GM19239 (cell line): ENCODE measurements at places on chromosomes 7 and 10.

- no peak for DNase-seq
These were observed 290.1 kb upstream of the KIAA1217 start for GRCh38 chr10:23918839-23919238.

DNA sequence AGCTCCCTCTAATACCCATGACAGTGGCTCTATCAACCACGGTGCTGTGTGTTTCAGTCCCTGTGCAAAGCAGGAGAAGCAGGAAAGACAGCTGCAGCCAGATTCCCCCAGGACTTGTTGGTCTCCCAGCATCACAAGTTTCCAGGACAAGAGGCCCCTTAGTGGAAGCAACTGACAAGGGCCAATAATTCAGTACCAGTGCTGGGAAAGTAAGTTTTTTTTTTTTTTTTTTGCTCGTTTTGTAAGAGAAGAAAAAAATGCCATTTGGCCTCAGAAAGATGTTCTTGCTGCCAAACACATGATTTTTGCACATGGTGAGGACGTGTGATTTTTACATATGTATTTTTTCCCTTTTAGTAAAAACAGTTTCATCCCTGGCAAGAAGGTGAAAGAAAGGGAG, 284.2 kb upstream of the ZMIZ1 start:
- DNase-seq = no peak

GRCh38 chr10:67763499-67764011, 67.6 kb upstream of the CTNNA3 start:
- peak; percentile 32 for DNase-seq

DNA sequence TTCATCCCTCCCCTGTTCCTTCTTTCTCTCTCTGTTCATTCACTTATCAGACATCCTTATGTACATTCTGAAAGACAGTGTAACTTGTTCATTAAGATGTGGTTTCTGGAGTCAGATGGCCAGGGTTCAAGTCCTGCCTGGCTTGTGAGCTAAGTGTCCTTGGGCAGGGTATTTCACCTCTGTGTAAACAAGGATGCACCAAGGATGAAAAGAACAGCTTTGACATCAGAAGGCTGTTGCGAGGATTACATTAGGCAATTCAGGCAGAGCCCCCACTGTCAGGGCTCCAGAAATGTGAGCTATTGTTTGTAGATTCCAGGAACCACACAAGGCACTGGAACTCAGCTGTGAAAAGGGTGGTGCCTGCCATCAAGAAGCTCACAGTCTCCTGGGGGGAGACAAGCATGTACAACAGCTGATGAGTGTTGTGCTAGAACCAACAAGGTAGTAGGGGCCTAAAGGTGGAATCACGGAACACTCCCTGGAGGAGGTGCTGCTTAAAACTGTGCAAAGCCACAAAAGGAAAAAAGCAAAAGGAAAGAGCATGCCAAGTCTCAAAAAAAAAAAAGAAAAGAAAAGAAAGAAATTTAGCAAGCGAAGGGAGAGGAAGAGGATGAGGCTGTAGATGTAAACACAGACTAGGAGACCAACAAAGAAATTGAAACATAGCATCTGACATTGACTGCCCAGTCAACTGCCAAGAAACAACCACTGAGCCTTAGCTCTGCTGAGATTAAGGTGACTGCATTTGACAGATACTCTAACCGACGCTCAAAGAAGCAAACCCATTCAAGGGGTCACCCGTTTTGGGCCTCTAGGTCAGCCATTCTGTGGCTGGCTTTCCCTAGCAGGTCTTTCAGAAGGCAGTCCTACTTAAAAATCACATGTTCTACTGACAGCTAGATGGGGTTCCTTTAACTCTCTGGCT, 12.5 kb downstream of the PDLIM1 start:
- no peak for DNase-seq

- peak; percentile 69 for DNase-seq
These were observed 136.6 kb downstream of the PTPN20 start for GRCh38 chr10:47047577-47048525.

DNA sequence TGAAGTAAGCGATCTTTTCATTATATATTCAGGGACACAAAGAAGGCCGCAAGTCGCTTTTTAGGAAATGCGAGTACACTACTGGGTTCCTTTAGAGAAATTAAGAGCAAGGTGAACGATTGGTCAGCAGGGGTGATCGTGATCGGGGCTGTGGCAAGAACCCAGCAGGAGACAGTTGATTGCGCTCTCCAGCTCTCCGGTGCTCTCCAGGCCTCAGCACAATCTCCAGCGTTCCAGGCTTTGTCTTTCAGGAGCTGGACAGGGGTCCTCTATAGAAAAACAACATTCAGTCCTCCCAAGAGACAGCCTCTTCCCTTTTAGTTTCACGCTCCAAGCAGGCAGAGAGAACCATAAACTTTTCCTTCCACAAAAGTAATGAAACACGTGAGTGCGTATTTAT, 170.5 kb upstream of the KLF6 start:
- DNase-seq = no peak

DNA sequence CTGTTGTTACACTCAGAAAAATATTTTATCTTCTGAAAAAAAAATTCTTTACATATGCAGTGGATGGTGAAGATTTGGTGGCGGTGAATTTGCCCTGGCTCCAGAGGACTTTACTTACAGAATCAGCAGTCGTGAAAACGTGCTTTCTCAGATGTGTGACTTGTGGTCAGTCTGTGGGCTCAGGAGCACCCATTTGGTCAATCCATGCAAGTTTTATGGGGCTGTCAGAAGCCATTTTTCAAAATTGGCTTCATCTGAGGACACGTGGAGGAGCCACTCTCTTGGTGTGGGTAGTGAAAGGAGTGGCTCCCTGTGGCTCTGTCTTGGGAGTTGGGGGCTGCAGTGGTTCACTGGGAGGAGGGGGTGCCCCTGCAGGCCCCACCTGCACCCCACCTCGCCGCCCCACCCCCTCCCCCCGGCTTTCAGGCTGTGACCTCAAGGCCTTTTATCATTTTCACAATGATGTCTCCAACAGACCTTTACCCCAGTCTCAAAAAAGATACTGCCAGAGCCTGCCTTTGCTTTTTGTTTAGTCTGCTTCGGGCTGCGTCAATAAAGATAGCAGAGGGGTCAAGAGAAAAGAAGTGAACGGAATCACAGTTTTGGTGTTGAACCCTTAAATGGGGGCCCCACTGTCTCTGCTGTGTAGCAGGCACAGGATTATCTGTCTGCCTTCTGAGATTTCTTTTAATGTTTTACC, 137.4 kb downstream of the MGMT start:
- no peak for DNase-seq

GRCh38 chr10:115772606-115773005, 500.4 kb downstream of the GFRA1 start:
- no peak for DNase-seq

DNA sequence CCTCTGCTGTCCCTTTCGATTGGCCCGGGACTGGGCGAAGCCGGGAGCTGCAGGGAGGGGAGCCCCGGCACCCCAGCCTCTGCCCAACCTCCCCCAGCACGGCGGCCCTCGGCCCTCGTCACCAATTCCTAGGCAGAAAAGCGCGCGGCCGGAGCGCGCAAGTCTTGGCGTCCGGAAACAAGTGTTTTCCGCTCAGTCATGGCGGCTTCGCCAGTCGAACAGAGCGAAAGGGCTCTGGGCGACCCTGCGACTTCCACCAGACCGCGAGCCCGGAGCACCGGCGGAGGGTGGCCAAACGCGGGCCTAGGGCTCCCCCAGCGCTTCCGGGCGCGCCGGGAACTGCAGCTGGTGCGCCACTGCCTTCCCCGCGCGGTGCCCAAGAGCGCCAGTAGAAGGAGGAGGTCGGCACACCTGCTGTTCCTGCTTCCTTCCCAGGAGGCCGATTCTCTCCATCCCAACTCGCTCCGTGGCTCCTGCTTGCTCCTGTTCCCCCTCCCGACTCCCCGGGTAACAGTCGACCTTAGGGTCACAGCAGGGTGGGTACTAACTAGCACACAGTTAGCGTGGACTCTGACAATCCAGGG, 729.9 kb downstream of the ZWINT start:
- DNase-seq = peak; percentile 33

GRCh38 chr10:69051303-69051702, 36.6 kb upstream of the SRGN start:
- no peak for DNase-seq
